ENCODE measurements at places on chromosomes 12 and 14. TPM values are rescaled to one million over a fixed set of nuclear protein-coding genes. Genes with fewer than 3 reads are reported as not detected.

GRCh38 chr14:22383515-22384166 lies 205.4 kb downstream of the DAD1 start:
- no peak for DNase-seq

GRCh38 chr14:34628681-34629135 lies 1.2 kb downstream of the SNX6 start:
- DNase-seq: no peak

- DNase-seq: no peak
Observed at GRCh38 chr12:80701388-80701787, 6.0 kb upstream of the MYF6 start.

- peak; percentile 43 for DNase-seq
Observed at GRCh38 chr14:101228949-101229541, 325.5 kb upstream of the RTL1 start.

DNA sequence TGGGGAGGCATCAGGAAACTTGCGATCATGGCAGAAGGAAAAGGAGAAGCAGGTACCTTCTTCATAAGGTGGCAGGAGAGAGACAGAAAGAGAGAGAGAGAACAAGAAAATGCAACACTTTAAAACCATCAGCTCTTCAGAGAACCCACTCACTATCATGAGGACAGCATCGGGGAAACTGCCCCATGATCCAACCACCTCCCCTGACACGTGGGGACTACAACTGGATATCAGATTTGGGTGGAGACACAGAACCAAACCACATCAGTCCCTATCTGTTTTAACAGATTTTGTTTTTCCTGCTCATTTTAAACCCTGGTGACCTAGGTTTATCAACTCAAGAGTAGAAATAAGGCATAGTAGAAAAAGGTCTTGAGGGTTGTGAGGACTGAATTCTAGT lies 210.1 kb upstream of the PLXNC1 start:
- no peak for DNase-seq

DNA sequence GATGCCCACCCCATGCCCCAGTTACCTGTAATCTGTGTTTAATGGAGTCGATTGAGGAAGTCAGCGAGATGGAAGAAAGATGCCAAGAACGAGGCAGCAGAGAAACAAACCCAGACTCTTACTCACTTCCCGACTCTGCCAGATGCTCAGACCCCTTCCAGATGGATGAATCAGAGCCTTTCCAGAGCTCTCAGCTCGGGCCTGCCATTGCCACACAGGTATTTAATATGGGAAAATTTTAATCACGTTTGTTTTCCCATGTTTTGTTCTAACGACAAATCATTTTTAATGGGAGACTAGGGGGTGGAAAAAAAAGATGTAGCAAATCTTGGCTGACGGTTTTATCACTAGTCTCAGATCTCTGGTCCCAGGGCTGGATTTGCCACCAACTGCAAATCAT lies 72.5 kb upstream of the SRRM4 start:
- DNase-seq: no peak

DNA sequence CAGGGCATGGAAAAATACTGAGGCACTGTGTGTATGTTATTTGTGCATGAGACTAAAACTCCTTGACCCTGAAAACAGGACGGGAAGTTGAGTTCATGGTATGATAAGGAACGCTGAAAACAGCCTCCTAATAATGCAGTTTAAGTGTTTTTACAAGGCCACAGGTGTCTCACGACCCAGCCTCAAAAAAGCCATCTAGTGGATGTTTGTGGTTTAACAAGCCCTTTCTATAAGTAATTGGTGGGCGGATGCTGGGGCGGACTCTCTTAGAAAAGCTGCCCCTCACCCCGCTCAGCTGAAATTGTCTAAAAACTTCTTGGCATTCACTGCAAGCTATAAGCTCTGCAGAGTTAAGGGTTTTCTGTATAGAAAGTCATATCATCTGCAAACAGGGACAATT lies 184.5 kb downstream of the NUBPL start:
- DNase-seq: no peak

DNA sequence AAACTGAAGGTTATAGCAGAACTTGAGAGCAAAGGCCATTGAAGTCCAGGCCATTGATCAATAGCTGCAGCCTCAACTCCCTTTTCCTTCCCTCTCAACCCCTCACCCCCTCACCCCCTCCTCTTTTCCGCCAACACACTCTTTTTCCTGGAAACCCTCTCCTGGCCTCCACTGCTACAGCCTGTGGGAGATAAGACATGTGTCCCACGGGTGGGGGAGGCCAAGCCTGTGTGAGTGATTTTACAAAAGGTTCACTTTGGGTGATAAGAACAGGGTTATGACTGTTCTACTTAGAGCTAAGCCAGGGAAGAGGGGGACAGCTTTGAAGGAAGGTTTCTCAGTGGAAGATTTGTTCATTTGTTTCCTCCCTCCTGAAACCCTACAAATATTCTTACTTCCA lies 9.2 kb upstream of the FGF23 start:
- DNase-seq: no peak

- DNase-seq: no peak
Observed at GRCh38 chr12:107650977-107651376, 34.6 kb upstream of the PWP1 start.

- no peak for DNase-seq
Observed at GRCh38 chr12:52992699-52993557, 13.3 kb upstream of the EIF4B start.

PAPLN gene
- total RNA-seq: 32.6 TPM

KCNC2 gene
- not detected for total RNA-seq

GPR84 gene
- 0.27 TPM for total RNA-seq

KRT71 gene
- not detected for total RNA-seq

RTL1 gene
- not detected for total RNA-seq

NCAPD2 gene
- 12.6 TPM for total RNA-seq

CACNA2D4 gene
- not detected for total RNA-seq
